NCI-H345 (cell line): ENCODE measurements at places on chromosomes 11 and 22.

GRCh38 chr22:21948824-21949568, 3.7 kb downstream of the PPM1F start:
- DNase-seq = no peak

DNA sequence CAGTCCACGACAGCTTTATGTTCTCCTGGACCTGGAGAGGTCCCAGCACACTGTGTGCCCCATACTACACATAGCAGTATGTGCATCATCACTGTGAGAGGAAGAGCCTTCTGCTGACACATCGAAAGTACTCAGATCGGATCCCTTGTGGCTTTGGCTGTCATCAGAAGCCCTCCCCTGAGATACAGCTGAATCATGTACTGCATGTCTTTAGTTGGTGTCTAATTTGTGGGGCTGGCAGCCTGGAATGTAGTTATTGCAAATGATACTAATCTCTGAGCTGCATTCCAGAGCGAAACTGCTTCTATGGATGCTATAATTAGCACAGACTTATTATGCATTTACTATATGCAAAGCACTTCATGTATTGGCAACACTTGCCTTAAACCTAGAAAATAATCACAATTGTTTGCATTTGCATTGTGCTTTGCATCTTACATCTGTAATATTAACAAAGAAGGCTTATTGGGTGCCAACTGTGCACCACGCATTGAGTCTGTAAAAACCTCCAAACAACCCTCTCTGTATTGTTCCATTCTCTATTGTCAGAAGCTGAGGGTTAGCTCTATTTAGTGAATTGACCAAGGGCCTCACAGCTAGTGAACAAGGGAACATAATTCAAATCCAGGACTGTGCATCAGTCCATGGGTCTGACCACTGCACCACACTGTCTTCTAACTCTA, 89.2 kb upstream of the CRTAM start:
- DNase-seq = no peak

DNA sequence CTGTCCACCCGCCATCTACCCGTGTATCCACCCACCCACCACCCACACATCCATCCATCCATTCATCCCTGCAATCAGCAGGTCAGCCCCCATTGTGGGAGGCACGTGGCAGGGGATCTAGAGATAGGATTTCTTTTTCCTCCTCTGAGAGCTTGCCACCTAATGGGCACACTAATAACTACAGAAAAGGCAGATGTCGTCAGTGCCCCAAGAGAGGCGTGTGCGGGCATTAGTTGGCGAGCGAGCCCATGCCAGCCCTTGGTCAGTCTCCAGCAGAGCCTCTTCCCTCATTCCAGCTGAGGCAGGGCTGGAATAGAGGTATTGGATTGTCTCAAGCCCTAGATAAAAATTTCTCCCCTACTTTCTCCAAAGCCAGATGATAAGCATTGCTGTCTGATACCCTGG, 9.7 kb downstream of the USP2 start:
- DNase-seq = no peak

- DNase-seq = no peak
These were observed 359.5 kb upstream of the C11orf87 start for GRCh38 chr11:109062445-109062844.

GRCh38 chr22:39955675-39956074, 4.5 kb upstream of the TMA7B start:
- no peak for DNase-seq

DNA sequence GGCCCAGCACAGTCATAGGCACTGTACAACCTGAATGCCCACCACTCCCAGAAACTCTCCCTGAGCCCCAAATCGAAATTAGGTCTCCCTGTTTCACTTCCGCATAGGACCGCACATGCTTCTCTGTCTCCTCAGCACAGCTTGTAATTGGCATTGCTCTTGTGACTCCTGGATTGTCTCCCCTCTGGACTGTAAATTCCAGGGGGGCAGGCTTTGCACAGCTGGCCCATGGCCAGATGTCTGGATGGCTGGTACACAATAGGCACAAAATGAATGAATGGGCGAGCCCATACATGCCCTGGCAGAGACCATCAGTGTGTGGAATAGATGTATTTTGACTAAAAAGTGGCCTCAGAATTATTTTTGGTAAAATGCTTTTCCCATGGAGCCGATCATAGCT, 63.3 kb upstream of the PHF21B start:
- DNase-seq = peak; percentile 43

GRCh38 chr11:60769811-60770210, 13.1 kb downstream of the MS4A15 start:
- no peak for DNase-seq

- no peak for DNase-seq
These were observed 878.8 kb downstream of the NTM start for GRCh38 chr11:132249256-132249655.

- peak; percentile 47 for DNase-seq
These were observed 328.6 kb downstream of the TMEM135 start for GRCh38 chr11:87366346-87366745.

DNA sequence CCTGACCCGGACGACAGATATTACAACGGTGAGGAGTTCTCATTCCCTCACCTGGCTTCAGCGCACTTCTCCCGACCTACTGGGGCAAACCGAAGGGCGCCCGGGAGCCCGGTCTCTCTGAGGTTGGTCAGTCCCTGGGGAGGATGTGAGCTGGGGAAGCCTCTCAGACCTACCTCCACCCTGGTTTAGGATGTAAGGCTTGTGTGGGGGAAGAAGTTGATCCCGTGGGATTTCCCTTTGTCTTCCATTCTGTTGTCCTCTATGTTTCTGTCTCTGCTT, 12.3 kb downstream of the ROBO3 start:
- no peak for DNase-seq

GRCh38 chr11:113124578-113124977, 163.4 kb downstream of the NCAM1 start:
- no peak for DNase-seq

GRCh38 chr11:47863898-47864430, 15.8 kb upstream of the NUP160 start:
- DNase-seq = no peak

DNA sequence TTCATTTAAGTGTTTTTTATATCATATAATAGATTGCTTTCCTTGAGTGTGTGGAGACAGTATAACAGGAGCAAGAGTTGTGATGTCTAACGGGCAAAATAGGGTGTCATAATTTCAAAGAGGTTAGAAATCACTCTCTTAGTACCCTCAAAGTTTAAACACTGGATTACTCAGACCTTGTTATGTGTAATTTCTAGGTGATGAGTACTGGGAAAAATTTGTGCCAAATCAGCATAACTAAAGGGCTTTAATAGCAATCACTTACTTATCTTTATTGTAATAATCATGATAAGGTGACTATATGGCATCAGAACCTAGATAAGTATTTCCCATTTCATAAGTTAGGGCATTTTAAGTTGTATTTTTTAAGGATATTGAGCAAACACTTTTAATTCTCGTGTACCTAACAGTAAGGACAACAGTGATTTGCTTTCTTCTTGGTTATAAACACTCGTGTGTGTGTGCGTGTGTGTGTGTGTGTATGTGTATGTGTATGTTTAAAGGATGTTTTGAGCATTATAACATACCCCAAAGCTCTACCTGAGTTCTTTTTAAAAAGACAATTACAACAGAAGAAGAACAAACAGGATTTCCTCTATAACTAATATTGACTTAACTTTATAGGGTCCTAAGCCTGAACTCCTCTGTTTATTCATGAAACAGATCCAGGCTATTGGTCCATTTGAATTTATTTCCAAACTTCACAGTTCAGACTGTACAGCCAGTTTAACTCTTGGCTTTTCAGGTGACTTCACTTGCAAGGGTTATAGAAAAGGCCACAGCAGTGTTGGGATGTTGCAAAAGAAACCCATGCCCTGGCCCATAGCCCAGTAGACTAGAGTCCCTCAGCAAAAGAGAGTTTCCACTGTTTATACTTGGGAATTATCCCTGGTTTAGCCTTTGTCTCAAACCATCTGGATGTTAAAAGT, 23.7 kb upstream of the PDE3B start:
- DNase-seq = no peak

DNA sequence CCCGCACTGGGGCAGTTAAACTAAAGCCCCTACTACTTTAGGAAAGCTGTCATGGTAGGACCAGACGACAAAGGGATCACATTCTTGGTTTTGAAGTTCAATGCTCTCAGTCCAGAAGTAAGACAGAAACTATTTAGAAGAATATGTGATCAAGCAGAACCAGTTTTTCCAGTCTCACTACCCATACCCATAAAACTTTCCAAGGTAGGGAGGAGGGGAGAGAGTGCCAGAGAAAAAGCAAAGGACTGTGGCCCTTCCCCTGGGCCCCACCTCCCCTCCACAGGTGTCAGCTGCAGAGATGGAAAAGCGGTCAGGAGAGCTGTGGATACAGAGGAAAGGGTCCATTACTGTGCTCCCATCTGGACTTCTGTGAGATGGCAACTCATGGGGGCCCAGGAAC, 587.1 kb downstream of the SOX6 start:
- no peak for DNase-seq

- peak; percentile 52 for DNase-seq
These were observed 46.2 kb downstream of the BLID start for GRCh38 chr11:122069707-122070360.

DNA sequence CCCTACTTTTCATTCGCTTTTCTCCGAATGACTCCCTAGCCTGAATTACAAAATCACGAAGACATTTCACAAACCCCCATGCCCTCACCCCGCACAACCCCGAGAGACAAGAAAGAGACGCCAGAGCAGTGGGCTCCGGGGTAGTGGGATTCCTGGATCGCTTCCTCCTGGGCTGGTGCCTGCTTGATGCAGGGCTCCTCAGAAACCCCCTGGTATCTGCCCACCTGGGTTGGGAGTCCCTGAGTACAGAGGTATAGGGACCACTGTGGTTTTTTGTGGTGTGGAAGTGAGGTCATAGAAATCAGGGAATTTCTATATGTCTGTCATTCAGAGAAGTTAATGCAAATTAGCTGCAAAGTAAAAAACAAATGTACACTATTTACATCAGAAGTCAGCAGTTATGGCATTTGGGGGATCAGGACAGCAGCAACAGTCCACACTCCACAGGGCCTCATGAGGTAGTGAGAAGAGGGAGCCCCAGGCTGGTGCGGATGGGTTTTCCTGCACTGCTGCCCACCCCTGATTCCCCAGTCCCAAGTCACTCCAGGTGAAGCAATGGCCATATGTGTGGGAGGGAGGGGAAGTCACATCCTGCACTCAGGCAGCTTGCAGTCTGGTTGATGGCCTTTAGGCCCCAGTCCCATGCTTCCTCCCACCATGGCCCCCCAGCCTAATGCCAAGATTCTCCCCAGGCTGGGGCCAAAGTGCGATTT, 39.6 kb downstream of the BUD13 start:
- no peak for DNase-seq

GRCh38 chr11:2142762-2143202, 3.6 kb upstream of the IGF2 start:
- no peak for DNase-seq

DNA sequence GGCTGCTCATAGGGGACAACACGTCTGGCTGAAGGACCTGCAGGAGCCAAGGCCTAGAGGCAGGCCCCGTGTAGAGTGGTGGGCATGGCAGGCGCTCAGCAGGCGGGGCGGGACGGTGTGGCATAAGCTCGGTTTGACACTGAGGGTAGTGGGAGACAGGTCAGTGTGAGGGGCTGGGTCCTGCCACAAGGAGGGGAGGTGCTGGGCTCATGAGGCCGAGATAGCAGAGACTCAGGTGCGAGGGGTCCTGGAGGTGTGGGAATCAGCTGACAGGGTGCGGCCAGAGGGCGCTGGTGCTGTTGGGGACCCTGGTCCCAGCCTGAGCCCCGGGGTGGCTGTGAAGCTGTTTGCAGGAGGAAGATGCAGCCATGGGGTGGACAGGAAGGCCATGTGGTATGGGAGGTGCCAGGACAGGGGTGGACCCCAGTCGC, 6.7 kb downstream of the SLC22A12 start:
- no peak for DNase-seq

- DNase-seq = no peak
These were observed 6.7 kb upstream of the AHNAK start for GRCh38 chr11:62553080-62553838.

DNA sequence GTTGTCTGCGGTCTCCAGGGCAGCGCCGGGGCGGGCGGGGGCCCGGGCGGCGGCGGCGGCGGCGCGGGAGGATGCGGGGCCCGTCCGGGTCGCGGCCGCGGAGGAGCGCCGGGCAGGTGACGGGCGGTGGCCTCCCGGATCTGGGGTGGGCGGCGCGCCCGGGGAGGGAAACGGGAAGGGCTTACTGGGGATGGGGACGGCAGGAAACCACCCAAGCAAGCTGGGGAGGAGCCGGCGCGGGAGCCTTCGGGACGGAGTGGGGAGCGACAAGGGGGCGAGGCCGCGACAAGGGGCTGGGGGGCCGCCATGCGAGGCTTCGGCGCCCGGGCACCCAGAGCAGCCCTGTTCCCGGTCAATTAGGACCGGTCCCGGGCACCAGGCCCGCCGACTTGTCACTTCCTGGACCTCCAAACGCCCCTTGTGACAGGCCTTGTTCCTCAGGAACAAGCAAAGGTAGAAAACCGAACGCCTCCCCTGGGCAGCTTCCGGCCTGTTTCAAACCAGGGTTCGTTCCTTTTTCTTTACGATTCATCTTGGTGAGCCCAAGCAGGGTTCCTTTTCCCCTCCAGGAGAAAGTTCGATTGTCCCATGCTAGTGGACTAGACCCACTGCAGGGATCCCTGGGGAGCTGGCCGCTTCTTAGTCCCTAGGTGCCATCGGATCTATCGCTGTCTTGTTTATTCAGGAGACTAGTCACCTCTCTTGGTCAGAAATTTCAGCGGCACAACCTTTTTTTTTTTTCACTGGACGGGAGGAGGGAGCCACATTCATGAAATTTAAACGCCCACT, 492 bp downstream of the JHY start:
- peak; percentile 71 for DNase-seq

- DNase-seq = no peak
These were observed 2.5 kb downstream of the USP2 start for GRCh38 chr11:119378851-119379465.

DNA sequence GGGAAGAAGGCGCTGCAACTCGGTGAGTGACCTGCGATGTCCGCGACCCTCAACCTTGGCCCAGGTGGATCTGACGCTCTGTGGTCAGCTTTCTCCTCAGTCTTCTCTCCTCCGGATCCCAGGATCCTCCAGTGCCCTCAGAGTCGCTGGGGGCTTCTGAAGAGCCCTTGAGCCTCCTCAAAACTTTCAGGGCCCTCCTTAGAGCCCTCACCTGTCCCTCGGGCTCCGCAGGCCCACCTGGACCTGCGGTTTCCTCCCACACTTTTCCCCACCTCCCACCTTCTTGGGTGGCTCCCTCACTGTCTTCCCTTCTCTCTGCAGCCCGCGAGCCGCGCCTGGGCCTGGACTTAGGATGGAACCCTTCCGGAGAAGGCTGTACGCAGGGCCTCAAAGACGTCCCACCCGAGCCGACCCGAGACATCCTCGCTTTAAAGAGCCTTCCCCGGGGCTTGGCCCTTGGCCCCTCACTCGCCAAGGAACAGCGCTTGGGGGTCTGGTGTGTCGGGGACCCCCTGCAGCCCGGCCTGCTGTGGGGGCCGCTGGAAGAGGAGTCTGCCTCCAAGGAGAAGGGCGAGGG, 335 bp downstream of the ZNF408 start:
- DNase-seq = no peak

- no peak for DNase-seq
These were observed 10.6 kb upstream of the AIFM3 start for GRCh38 chr22:20956258-20957101.

GRCh38 chr22:45597460-45598192, 74.0 kb upstream of the ATXN10 start:
- no peak for DNase-seq
